Activated CD4-positive, alpha-beta T cell treated with anti-CD3 and anti-CD28 coated beads, Interleukin-2, amount 50 U/mL, for 1 hour (primary cell): ENCODE measurements at places on chromosomes 4 and X.

- peak; percentile 13 for DNase-seq
These were observed 20.4 kb upstream of the FRMPD3 start for GRCh38 chrX:107429090-107429489.

- DNase-seq = no peak
These were observed 27.1 kb upstream of the HGFAC start for GRCh38 chr4:3414421-3415279.

DNA sequence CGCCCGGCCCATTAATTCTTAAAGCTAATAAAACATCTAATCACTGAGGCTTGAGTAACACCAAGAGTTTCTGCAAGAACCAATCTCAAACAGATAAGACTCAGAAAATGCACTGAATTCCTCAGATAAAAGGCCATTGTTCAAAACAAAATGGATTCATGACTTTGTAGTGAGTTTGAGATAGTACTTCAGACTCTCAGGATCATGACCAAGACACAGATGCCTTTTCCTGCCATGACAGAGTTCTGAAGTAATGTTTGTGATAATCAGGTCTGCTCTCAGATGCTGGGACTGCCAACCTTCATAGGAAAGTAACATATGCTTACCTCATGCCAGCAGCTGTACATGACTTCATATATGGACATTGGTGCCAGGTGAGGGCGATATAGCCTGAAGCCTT lies 54.6 kb downstream of the NIPAL1 start:
- no peak for DNase-seq

DNA sequence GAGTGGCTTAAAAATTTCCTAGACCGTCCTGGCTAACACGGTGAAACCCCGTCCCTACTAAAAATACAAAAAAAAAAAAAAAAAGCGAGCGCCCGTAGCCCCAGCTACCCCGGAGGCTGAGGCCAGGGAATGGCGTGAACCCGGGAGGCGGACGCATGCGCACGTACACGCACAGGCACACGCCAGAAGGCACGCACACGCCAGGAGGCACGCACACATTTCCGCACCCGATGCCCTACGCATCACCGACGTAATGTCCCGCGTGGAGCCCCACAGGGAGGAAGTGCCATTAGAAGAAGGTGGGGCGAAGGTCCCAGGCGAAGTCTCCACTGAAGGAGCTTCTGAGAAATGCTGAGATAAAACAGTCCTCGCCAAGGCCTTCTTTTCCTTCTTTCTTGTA lies 41.4 kb downstream of the NLGN4X start:
- DNase-seq = no peak

DNA sequence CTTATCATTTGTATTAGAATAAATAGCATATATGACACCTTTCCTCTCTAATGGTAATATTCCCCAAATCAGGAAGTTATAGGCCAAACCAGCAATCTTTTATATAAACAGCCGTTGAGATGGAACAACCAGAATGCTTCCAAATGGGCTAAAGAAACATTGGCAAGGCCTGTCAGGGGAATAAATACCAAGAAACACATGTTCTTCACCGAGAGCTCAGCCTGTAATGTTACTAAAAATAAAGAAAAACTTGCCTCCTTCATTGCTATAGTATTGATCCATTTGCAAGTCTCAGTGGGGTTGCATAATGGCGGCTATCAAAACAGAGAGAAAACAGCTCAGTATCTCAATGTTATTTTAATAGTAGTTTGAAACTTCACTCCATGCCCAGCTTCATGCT lies 104.9 kb downstream of the FAM13A start:
- no peak for DNase-seq

DNA sequence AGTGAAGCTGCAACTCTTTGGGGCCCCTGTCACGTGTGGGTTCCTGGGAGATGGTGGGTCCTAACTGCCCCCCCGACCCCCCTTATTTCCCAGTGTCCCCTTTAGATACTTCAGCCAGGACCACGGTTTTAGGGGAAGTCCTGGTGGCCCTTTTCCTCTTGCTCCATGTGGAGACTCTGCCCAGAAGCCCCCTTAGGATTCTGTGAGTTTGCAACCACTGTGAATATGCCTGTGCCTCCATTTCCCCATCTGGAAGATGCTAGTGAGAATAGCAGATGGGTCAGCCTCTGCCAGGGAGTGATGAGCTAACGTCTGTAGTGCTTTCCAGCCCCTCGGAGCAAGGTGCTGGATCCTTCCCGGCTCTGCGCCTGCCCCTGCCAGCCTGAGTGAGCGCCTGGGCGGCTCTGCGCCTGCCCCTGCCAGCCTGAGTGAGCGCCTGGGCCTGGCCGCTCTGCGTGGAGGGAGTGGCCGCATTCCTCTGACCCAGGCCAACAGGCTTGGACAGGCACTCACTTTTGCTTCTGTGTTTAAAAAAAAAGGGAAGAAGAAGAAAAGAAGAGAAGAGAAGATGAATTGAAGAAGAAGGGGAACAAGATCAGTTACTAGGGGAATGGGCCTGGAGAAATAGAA lies 6.7 kb upstream of the CITED1 start:
- DNase-seq = no peak

GRCh38 chr4:87966095-87966496 lies 9.4 kb upstream of the SPP1 start:
- DNase-seq = no peak

DNA sequence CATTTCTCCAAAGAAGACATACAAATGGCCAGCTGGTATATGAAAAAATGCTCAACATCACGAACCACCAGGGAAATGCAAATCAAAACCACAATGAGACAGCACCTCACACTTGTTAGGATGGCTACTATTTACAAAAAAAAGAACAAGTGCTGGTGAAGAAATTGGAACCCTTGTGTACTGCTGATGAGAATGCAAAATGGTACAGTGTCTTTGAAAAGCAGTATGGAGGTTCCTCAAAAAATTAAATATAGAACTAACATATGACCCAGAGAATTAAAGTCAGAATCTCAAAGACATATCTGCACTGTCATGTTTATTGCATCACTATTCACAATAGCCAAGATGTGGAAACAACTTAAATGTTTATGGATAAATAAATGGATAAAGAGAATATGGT lies 20.9 kb downstream of the PAGE4 start:
- DNase-seq = no peak

DNA sequence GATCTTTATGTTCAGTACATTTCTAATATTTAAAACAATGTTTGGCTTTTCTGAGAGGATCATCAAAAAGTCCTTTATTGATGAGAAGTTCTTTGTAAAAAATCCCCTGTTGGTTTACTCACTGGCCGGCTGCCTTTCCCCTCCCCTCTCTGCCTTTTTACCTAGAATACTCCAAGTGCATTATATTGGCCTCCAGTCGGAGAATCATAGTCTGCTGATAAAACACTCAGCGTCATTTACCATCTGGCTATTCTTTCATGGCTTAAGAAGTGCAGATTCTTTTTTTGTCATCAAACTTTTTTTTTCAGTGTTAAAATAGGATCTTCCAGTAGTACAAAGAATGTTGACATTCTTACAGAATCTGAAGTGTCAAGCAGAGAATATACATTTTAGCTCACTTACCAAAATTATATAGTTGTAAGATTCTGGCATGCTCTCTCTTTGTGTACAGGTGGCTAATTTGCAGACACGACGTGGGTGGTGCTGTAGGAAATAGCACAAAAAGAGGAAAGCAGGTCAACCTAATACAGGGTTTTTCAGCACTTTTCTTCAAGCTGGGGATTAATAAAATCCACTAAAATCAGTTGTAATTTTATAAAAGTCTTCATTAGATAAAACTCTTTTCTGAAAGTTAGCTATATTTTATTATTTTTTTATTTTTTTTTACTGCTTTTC lies 731.8 kb downstream of the KCTD8 start:
- DNase-seq = no peak

DNA sequence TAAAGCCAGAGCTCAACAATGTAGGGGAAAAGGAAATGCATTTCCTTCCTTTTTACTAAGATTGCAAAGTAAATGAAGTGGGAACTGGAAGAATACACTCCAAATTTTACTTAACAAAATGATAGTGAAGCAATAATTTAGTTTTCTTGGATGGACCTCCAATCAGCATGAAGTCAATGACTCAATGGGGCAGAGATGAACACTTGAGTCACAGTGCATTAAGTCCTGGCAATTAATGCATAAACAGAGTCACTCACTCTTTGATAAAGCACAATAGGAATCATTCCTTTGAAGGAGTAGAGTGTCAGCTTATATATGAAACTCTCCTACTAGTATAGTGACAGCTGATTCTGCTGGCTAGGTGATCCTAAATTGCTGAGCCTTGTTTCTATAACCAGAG lies 66.7 kb upstream of the FRAS1 start:
- DNase-seq = no peak

- peak; percentile 67 for DNase-seq
These were observed 4.2 kb downstream of the PDGFRA start for GRCh38 chr4:54233277-54233696.

- no peak for DNase-seq
These were observed 31.4 kb downstream of the EVC start for GRCh38 chr4:5742388-5742787.

DNA sequence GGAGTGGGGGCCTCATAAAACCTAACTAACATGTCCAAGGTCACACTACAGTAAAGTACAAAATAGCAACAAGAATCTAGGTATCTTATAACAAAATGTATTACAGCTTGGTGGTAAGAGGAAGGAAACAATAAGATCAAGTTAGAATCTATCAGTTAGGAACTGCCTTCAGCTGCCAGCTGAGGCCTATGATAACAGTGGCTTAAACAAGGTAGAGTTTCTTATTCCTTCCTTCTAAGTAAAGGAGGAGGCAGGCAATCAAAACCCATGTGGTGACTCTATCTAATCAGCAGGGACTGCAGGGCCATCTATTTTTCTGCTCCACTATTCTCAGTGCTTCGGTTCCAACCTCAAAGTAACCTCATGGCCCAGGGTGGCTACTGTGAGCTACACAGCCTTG lies 10.9 kb downstream of the SH3D19 start:
- no peak for DNase-seq

GRCh38 chr4:2494992-2495391 lies 26.1 kb downstream of the RNF4 start:
- DNase-seq = no peak

DNA sequence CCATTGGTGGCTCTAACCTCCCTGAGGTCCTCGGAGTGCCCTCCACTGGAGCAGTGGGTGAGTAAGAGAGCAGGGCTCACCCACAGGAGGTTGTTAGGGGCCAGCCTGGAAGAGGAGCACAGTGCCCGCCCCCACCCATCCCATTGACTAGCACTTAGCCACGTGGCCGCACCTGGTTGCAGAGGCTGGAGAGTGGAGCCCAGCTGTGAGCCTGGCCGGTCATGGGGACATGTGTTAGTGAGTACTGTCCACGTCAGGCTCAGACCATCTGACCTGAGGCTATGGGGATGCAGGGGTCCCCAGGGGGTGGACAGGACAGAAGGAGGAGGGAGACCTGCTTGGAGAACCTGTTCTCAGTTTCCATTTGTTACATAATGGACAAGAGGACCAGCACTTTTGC lies 1.4 kb upstream of the MAN2B2 start:
- DNase-seq = no peak

GRCh38 chr4:92236877-92237276 lies 66.9 kb upstream of the GRID2 start:
- no peak for DNase-seq

- no peak for DNase-seq
These were observed 79.0 kb downstream of the AFAP1 start for GRCh38 chr4:7860600-7861163.

DNA sequence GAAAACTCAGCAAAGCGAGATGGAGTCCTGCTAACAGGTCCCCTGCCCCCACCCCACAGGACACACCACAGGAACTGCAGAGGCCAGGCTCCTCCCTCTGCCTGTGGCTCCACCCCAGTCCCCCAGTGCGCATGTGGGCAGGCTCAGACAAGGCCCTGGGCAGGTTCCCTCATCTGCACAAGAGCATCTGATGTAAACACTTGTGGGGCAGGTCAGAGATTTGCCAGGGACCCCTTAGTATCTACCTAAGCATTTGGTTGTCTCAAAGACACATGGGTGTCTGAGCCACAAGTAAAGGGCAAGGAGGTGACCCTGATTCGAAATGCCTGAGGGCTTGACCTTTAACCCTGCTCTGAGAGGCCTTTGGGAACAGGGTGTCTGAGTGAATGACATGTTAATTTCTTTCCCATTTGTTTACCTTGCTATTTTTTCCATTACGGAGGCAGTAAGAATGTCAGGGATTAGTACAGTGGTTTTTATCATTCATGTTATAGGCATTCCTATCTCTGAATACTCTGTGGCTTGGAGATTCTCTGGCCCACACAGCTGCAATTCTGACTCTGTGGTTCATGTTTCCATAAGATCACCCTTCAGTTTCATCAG lies 85.3 kb downstream of the ZNF518B start:
- DNase-seq = no peak

DNA sequence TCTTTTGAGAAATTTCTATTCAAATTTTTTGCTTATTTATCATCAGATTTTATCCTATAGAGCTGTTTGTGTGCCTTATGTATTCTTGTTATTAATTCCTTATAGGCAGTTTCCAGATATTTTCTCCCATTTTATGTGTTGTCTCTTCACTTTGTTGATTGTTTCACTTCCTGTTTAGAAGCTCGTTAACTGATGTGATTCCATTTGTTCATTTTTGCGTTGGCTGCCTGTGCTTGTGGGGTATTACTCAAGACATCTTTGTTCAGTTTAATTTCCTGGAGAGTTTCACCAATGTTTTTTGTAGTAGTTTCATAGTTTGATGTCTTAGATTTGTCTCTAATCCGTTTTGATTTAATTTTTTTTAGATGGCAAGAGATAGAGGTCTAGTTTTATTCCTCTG lies 14.6 kb downstream of the ZNF718 start:
- DNase-seq = no peak

DNA sequence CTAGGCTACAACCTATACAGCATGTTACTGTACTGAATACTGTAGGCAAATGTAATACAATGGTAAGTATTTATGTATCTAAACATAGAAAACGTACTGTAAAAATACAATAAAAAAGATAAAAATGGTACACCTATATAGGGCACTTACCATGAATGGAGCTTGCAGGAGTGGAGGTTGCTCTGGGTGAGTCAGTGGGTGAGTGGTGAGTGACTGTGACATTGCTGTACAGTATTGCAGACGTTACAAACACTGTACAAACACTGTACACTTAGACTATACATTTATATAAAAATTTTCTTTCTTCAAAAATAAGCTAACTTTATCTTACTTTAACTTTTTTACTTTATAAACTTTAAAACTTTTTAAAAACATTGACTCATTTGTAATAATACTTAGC lies 190.3 kb upstream of the NR3C2 start:
- no peak for DNase-seq

- DNase-seq = no peak
These were observed 240.4 kb upstream of the ZCCHC13 start for GRCh38 chrX:74063426-74064155.

DNA sequence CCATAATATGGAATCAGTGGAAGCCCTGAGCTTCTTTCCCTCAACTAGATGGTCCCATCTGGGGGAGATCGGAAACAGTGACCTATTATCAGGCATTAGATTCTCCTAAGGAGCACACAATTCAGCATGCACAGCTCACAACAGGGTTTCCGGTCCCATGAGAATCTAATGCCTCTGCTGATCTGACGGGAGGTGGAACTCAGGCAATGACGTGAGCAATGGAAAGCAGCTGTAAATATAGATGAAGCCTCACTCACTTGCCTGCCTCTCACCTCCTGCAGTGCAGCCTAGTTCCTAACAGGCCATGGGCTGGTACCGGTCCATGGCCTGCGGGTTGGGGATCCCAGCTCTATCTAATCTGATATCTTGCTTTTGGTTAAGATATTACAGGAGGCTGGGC lies 88.9 kb downstream of the COX7B2 start:
- DNase-seq = no peak

- no peak for DNase-seq
These were observed 853.4 kb downstream of the STIM2 start for GRCh38 chr4:27714073-27714472.

- no peak for DNase-seq
These were observed 41.5 kb downstream of the DTHD1 start for GRCh38 chr4:36322921-36323354.

- no peak for DNase-seq
These were observed 72.8 kb downstream of the MANBA start for GRCh38 chr4:102687982-102688433.
